ENCODE measurements at places on chromosomes 3 and 15. TPM values are rescaled to one million over a fixed set of nuclear protein-coding genes. Genes with fewer than 3 reads are reported as not detected.
A peak's percentile ranks its signal among the peaks of the same experiment; 100 is the strongest.

DNA sequence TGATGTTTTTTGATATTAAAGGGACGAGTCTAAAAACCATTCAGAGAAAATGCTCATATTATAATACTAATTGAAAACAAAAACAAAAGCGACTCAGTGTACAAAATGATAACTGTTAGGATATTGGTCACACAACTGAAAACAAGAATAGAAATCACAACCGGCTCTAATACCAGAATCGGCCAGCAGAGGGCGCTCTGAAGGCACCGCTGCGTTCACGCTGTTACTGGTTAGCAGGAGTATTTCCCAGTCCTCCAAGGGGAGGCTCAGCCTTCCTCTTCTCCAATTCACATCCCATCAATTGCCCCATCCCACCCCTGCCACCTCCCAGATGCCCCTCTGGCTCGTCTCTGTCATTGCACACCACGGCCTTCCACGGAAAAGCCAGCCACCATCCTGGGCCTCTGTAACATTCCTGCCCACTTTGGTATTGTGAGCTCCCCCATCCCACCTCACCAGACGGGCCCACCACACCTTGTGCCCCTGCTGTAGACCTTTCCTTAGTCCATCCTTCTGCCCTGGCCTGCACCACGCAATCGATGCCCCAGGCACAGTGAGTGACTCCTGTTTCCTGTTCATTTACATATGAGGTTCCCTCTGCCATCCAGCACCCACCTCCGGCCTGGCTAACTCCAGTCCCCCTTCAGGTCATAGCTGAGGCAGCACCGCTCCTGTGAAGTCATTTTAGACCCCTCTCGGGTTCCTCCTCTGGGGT is 8.5 kb downstream of the FAM107A start:
- DNase-seq = peak; percentile 70

DNA sequence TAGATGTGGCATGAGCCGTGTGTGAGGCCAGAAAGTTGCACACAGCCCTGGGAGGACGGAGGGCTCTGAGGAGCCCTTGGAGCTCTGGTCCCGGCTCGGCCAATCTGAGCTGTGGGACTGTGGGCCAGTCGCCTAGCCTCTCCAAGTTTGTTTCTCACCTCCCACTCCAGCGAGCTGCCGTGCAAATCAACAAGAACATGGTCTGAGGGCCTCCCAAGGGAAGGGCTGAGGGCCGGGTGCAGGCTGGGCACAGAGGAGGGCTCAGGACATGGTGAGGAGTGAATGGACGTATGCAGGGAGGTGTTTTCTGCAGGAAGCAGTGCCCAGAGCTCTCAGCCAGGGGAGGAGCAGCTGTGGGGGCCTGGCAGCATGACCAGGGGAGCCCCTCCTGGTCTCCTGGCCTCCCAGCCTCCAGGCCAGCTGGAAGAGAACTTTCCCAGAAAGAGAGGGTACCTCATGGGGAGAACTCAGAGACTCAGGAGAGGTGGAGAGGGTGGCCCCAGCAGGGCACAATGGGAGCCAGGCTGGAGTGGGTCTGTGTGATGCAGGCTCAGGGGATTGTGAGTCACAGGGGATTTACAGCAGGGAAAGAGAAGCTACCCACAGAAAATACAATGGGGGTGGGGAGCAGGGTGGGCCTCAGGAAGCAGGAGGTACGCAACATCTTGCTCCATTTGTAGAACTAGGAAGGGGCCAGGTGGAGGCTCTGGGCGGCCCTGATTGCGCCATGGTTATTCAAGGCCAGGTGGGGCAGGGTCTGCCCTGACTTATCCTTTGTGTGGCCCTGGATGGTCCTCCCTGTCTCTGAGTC is 24.8 kb downstream of the PSTPIP1 start:
- DNase-seq = no peak

SEMA6D gene
- 0.87 TPM for total RNA-seq

DGKG gene
- 3.3 TPM for total RNA-seq

- DNase-seq = peak; percentile 88
Observed at GRCh38 chr3:49007771-49008528, 759 bp downstream of the WDR6 start.

GRCh38 chr3:30539772-30540171 is 66.6 kb upstream of the TGFBR2 start:
- DNase-seq = no peak

- no peak for DNase-seq
Observed at GRCh38 chr15:44295750-44296431, 7.4 kb downstream of the GOLM2 start.

GRCh38 chr3:129567176-129567705 is 24.3 kb downstream of the H1-8 start:
- no peak for DNase-seq

GRCh38 chr3:50953825-50954414 is 279.2 kb downstream of the DOCK3 start:
- no peak for DNase-seq

MAPKBP1 gene
- total RNA-seq = 4.6 TPM

CCR3 gene
- total RNA-seq = not detected

GRCh38 chr3:46835054-46835453 is 28.2 kb downstream of the MYL3 start:
- no peak for DNase-seq

DNA sequence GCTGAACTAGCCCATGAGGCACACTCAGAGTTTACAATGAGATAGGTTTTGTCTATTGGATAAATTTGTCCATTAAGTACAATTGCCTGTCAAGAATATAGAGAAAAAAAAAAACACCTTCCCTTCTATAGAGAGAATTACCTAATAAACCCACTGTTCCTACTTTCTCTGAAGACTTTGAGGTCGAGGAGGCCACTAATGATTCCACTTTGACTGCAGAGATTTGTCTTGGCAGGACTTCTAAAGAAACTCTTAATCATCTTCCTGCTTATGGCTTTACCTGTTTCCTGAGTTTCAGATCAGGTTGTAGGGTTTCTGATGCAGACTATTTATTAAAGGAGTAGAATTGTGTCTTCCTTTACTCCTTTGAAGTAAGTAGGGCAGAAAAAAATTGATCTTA is 342.4 kb upstream of the KCNMB2 start:
- no peak for DNase-seq

DNA sequence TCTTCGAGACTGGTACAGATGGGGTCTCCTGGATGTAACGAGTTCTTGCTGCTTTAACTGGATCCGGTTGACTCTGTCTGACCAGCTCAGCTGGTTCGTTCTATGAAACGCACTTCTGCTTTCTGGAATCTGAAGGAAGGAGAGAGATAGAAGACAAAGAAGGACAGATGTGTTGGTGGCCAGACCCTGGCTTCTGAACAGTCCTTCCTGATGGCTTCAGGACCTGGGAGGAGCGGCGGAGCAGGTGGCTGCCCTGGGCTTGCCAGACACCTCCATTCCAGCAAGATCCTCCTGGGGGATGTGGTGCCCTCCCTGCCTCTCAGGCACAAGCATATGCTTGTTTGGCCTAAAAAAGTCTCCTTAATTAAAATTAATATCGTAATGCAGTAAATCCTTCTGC is 99.9 kb downstream of the APBA2 start:
- DNase-seq = no peak

GRCh38 chr3:17901893-17902292 is 159.5 kb upstream of the TBC1D5 start:
- no peak for DNase-seq

- no peak for DNase-seq
Observed at GRCh38 chr3:196537319-196537984, 22.3 kb upstream of the SMCO1 start.

GRCh38 chr3:5787861-5788488 is 600.5 kb downstream of the EDEM1 start:
- DNase-seq = no peak

PRTG gene
- 0.12 TPM for total RNA-seq

- no peak for DNase-seq
Observed at GRCh38 chr3:171953301-171954022, 85.9 kb upstream of the FNDC3B start.

CACNA2D3 gene
- total RNA-seq = not detected

GRCh38 chr3:48694610-48695392 is 9.1 kb upstream of the NCKIPSD start:
- peak; percentile 79 for DNase-seq

GCNT3 gene
- 0.20 TPM for total RNA-seq

ANXA2 gene
- 62.2 TPM for total RNA-seq
